ENCODE measurements at places on chromosomes 4 and X.

GRCh38 chr4:85419103-85419502, 55.8 kb upstream of the ARHGAP24 start:
- DNase-seq, result no peak

- DNase-seq, result no peak
These were observed 117.0 kb downstream of the PALLD start for GRCh38 chr4:168613869-168614268.

- no peak for DNase-seq
These were observed 247.6 kb upstream of the RPS6KA3 start for GRCh38 chrX:20514358-20514757.

GRCh38 chrX:30568136-30568535, 9.4 kb downstream of the TASL start:
- DNase-seq, result no peak

GRCh38 chrX:25968920-25969319, 169.2 kb upstream of the MAGEB18 start:
- no peak for DNase-seq

GRCh38 chr4:40990236-40990898, 224.0 kb downstream of the APBB2 start:
- no peak for DNase-seq

DNA sequence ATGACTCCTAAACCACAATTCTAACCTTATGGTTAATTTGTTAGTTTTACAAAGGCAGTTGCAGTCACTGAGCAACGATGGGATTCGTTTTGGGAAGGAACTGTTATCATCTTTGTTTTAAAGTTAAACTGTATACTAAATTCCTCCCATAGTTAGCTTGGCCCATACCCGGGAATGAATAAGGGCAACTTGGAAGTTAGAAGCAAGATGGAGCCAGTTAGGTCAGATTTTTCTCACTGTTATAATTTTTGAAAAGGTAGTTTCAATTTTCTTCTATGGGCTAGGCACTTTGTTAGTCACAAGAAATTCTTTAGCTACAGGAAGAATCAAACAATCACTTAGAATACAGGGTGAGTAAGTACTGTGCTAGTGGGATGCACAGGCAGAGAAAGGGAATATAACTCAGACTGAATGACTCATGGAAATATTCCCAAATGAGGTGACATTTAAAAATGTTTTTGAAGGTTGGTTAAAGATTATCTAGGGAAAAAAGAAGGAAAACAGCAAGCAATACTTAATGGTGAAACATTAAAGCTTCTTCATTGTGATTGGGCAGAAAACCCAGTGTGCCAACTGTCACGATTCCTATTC, 153.6 kb downstream of the MAGEB17 start:
- no peak for DNase-seq

DNA sequence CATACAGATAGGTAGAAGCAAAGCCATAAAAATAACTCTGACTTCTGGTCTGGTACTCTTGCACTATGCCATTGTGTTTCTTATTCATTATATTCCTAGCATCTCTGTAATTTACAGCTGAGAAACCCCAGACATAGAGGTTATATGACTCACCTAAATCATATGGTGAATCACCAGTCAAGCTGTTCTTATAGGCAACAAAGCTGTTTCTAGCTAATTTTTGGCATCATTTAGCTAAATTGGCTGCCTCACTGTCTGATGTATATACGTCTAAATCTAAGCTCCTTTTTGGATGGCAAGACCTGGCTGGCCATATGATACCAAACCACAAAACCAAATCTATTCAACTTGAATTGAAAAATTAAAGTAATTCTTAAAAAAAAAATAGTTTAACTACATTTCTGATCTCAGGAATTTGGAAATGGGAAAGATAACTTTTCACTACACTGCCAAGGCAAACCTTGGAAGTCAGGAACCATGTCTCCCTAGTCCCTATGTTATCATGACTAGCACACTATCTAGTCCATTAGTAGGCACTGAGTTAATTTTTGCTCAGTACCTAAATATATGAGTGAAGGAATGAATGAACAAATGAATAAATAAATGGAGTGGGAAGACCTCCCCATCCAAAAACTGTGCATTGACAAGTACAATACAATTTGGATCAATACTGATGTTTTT, 41.3 kb upstream of the STAG2 start:
- no peak for DNase-seq

DNA sequence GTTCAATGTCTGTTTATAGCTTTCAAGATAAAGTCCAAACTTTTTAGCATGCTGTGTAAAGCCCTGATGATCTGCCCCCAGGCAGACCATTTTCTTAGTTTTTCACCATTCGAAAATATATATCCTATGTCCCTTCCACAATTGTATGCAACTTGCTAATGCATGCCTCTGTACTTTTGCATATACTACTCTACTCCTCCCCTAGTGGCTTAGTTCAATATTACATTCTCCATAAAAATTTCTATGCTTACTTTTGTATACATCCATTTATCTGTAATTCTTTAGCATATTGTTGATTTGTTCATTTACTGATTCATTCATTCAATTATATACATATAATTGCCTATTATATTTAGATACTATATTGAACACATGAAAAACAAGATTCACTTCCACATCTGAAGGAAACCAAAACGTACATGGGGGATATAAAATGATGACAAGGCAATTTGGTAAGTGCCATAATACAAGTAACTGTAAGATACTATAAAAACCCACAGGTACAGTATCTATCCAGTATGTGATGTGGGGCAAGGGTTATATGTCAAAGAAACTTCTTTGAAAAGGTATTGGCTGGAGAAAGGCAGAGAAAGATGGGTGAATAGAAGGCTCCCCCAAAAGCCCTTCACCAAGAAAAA, 902.5 kb downstream of the FAM133A start:
- DNase-seq, result no peak

DNA sequence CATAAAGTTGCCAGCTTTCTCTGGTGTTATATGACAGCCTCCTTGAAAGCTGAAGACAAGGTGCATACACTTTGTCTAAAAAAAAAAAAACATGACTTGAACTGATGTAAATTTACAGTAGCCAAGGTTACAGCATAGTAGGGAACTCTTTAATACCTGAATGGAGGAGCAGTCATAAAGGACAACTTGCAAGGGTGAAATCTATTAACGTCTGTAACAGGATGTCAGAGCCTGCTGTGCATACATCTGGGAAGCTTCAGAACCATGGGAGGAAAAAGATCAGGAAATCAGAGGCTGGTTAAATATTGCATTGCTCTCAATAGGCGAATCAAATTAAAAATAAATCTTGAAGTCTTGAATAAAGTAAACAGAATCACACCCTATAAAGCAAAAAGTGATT, 484.0 kb upstream of the CTSO start:
- DNase-seq, result no peak

DNA sequence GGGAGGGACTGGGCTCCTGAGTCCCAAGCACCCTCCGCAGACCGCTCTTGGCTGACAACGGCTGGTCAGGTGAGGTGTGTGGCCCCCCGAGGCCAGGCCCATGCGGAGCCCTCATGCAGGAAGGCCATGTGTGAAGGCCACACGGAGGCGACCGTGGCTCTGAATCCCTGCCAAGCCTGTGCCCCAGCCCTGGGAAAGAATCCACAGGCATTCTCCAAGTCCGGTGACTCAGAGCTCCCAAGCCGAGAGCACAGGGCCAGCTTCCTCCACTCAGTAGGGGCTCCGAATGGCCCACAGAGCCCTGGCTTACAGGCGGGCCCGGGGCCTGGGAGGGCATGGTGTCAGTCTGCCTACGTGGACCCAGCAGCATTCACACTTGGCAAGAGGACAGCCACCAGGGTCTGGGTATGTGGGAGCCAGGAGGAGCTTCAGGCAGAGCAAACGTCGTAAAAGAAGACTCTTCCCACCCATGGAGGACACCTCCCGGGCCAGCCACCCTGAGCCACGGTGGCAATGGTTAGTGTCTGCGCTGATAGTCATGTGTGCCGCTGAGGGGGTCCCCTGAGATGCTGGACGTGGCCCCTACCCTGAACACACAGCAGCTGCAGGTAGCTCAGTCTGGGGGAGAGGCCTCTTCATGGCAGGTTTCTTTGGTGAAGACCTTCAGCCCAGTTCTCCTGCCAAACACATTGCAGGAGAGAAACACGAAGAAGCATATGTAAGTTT, 105.7 kb downstream of the PSAPL1 start:
- DNase-seq, result no peak

- DNase-seq, result no peak
These were observed 14.7 kb downstream of the VEGFC start for GRCh38 chr4:176778063-176778462.

- DNase-seq, result no peak
These were observed 8.3 kb downstream of the RNF128 start for GRCh38 chrX:106734827-106735226.

- no peak for DNase-seq
These were observed 169.0 kb downstream of the CORIN start for GRCh38 chr4:47668810-47669408.

- no peak for DNase-seq
These were observed 363.4 kb upstream of the BOD1L1 start for GRCh38 chr4:13990596-13991589.

- DNase-seq, result no peak
These were observed 345.4 kb upstream of the GATB start for GRCh38 chr4:152106113-152106763.

DNA sequence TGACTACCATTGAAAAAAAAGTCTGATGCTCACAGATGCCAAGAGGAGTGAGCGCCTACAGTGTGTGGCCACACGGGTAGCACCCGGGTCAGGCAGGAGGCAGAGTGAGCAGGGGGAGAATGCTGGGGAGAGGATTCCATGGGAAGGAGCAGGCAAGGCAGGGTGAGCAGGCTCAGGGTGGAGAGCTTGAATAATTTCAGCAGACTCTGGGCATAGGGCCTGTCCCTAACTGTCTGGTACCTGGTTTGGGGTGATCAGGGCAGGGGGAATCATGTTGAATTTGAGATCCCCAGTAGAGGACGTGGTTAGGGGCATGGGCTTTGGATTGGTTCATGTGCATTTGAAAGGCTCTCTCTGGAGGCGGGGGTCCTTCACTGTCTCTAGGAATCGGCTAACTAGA, 51.2 kb upstream of the TLR3 start:
- DNase-seq, result no peak

- no peak for DNase-seq
These were observed 36.0 kb downstream of the AWAT2 start for GRCh38 chrX:70013466-70014381.

DNA sequence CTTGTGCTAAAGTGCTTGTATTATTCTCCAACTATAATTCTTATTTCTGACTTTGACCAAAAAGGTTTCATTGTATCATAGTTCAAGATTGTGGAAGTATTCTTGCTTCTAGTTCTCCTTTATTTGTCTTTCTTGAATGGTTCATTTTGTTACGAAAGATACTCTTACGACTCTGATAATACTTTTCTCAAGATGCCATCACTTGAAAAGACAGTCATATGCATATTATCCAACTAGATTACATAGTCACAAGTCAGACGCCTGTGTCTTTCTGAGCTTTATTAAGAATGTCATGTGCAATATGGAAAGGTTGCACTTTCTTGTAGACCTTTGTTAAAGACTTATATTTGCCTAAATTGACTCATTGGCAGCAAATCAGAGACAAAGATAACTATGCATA, 71.4 kb upstream of the HPGD start:
- no peak for DNase-seq

- no peak for DNase-seq
These were observed 55.5 kb upstream of the PROM1 start for GRCh38 chr4:16139066-16139945.

GRCh38 chr4:189548484-189549125, 392.1 kb upstream of the FRG1 start:
- no peak for DNase-seq

- no peak for DNase-seq
These were observed 22.4 kb downstream of the GAB1 start for GRCh38 chr4:143358923-143359643.

- no peak for DNase-seq
These were observed 26.9 kb downstream of the UBA6 start for GRCh38 chr4:67674098-67674497.

- DNase-seq, result no peak
These were observed 42.5 kb upstream of the C1GALT1C1 start for GRCh38 chrX:120672389-120672788.

GRCh38 chr4:169870507-169870906, 112.8 kb upstream of the HPF1 start:
- no peak for DNase-seq

- no peak for DNase-seq
These were observed 60.3 kb upstream of the MXD4 start for GRCh38 chr4:2322227-2322626.

DNA sequence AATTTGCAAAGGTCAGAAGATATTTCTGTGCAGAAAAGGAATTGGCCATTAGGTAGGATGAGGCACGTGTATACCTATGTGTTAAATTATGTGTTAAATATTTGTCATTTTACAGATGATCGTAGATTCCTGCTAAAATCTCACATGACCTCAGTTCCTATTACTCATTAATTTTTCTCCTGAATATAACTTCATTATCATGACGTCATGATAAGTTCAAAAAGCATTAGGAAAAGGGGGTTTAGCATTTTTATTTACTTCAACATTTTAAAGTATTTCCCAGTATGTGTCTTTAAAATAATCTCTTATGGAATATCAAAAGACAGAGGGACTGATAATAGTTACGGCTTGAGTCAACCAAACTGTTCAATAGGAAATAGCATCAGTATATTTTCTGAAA, 372.8 kb downstream of the IL1RAPL1 start:
- DNase-seq, result no peak

- DNase-seq, result peak; percentile 14
These were observed 13.2 kb downstream of the TNIP2 start for GRCh38 chr4:2742823-2743517.

GRCh38 chrX:103187953-103188475, 26.9 kb upstream of the BEX4 start:
- no peak for DNase-seq

- no peak for DNase-seq
These were observed 33.0 kb downstream of the HDX start for GRCh38 chrX:84469226-84469625.

- no peak for DNase-seq
These were observed at the start of gene PPP2R2C for GRCh38 chr4:6472387-6473263. TSS of gene PPP2R2C (minus strand) at chr4:6472614. CDS start at chr4:6472229, 385 bp downstream.

DNA sequence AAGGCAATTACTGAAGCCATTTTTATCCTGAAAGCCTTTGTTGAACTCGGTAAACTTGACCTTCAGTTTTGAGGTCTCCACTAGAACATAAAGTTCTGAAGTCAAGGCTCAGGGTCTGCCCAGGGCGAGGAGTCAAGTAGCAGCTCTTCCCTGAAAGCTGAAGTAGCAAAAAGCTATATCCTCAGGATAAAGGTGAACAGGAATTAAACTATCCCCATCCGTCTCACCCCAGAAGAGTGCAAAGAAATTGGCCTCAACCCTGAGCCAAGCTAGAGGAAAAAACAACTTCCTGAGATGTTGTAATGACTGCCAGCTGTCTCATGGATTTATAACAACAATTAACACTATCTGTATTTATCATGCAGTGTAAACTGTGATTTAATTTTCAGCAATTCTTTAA, 590.8 kb downstream of the SPRY1 start:
- DNase-seq, result no peak

DNA sequence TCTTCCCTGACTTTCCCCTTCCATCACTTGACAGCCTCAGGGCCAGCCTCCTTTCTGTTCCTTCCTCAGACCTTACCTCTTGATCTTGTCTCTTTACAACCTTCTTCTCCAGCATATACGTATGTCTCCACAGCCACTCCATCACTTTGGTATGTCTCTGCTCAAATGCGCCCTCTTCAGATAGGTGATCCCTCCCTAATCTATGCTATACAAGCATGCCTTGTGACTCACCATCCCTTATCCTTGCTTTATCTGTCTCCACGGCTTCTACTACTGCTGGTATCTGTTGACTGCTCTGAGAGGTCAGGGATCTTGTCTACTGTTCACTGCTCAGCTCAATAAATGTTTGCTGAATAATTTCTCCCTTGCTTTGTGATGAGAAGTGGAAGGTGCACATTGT, 9.0 kb downstream of the ARAP2 start:
- no peak for DNase-seq
